ENCODE measurements at places on chromosomes 6 and 20. TPM values are rescaled to one million over a fixed set of nuclear protein-coding genes. Genes with fewer than 3 reads are reported as not detected.

The MAP3K5 gene
- total RNA-seq = 28.8 TPM

The SMPDL3A gene
- total RNA-seq = 6.6 TPM

The ABHD16A gene
- total RNA-seq = 62.8 TPM

The MAFB gene
- 0.99 TPM for total RNA-seq

The PRDM13 gene
- not detected for total RNA-seq

The CCN6 gene
- total RNA-seq = not detected

The TMC2 gene
- total RNA-seq = not detected

The TMEM217 gene
- 1.8 TPM for total RNA-seq

The SNAI1 gene
- 0.68 TPM for total RNA-seq

The B3GALT4 gene
- 12.2 TPM for total RNA-seq

The PTK6 gene
- total RNA-seq = 0.12 TPM

The PPP1R3G gene
- 1.2 TPM for total RNA-seq

The SMLR1 gene
- total RNA-seq = not detected

The SLC17A2 gene
- not detected for total RNA-seq

The TFAP2A gene
- total RNA-seq = 0.44 TPM

The ZNF322 gene
- total RNA-seq = 12.0 TPM

The CDYL gene
- 19.8 TPM for total RNA-seq

The GSTA2 gene
- total RNA-seq = not detected

The ABHD16B gene
- not detected for total RNA-seq

The PDCD2 gene
- total RNA-seq = 48.4 TPM

The KCNB1 gene
- under 0.01 TPM for total RNA-seq

The C6orf15 gene
- not detected for total RNA-seq

The GDAP1L1 gene
- not detected for total RNA-seq

The TRIM15 gene
- total RNA-seq = not detected

The HDGFL1 gene
- not detected for total RNA-seq

The DEF6 gene
- total RNA-seq = 0.19 TPM

The ENTPD6 gene
- 55.5 TPM for total RNA-seq

The RCAN2 gene
- 10.4 TPM for total RNA-seq

The MYH7B gene
- 0.12 TPM for total RNA-seq

The PTCRA gene
- not detected for total RNA-seq

The GJA10 gene
- total RNA-seq = not detected

The MPIG6B gene
- not detected for total RNA-seq

The SPACA1 gene
- total RNA-seq = not detected

The OTOR gene
- total RNA-seq = not detected

The KIAA1755 gene
- total RNA-seq = 10.0 TPM

The OR2H2 gene
- not detected for total RNA-seq

The FAM83D gene
- total RNA-seq = 18.4 TPM

The OVOL2 gene
- total RNA-seq = not detected

The ZNF165 gene
- total RNA-seq = 0.26 TPM

The PMEPA1 gene
- total RNA-seq = 2.7 TPM

The SIM1 gene
- total RNA-seq = not detected

The XKR7 gene
- not detected for total RNA-seq

The SSTR4 gene
- 0.13 TPM for total RNA-seq

The BEND3 gene
- total RNA-seq = 0.93 TPM

The SDC4 gene
- total RNA-seq = 89.0 TPM

The SLC17A3 gene
- not detected for total RNA-seq

The PCSK2 gene
- not detected for total RNA-seq

The C20orf144 gene
- 0.13 TPM for total RNA-seq

The PTGIS gene
- 321 TPM for total RNA-seq

The MAS1 gene
- total RNA-seq = under 0.01 TPM

The FABP7 gene
- not detected for total RNA-seq

The NOTCH4 gene
- total RNA-seq = 2.2 TPM

The PPP1R14C gene
- total RNA-seq = 11.3 TPM

The ADTRP gene
- total RNA-seq = 0.66 TPM

The JPH2 gene
- total RNA-seq = 0.37 TPM

The MYMX gene
- total RNA-seq = not detected

The MAVS gene
- total RNA-seq = 14.9 TPM

The HNF4A gene
- not detected for total RNA-seq

The LIME1 gene
- 2.1 TPM for total RNA-seq

The CDSN gene
- total RNA-seq = not detected
